ENCODE measurements at places on chromosomes 11 and 22.

DNA sequence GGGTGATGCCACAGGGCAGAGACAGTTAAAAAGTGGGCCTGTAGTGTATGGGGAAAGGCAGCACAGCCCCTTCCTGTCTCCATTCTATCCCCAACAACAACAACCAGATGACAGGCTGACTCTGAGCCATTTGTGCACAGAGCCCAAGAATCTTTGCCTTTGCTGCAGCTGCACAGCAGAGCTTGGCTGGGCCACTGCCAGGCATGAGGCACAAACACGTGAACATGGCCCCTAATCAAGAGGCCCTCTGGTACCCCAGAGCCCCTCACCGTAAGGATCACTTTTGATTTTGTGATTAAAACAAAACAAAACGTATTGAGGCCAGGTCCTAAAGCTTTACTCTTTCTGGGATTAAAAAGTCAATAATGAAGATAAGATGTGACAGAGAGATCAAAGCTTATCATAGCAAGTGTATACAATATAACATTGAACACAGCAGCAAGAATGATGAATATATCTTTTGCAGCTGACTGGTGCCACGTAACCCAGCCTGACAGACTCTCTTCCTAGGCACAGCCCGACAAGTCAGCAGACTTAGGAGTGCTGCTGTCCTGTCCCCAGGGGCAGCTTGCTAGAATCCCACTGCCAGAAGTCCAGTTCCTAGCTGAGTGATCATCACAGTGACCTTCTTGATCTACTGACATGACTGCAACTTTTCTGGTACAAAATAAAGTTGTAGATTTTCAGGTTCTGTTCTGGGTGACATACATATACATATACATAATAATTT lies 117.8 kb downstream of the SERGEF start:
- no peak for DNase-seq

DNA sequence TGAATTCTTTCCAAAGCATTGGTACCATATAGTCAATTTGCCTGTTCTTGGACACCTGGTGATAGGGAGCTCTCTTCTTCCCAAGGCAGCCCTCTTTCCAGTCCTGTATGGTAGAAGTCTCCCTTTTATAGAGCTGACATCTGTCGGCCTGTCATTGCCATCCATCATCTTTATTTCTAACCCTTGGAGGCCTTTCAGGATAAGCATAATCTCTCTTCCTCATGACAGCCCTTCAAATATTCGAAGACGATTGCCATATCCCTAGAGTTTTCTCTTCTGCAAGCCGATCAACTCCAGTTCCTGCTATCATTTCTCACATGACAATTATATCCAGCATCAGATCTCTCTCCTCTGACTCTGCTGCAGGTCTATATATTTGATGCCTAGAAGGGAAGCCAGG lies 32.7 kb upstream of the SYN3 start:
- no peak for DNase-seq

DNA sequence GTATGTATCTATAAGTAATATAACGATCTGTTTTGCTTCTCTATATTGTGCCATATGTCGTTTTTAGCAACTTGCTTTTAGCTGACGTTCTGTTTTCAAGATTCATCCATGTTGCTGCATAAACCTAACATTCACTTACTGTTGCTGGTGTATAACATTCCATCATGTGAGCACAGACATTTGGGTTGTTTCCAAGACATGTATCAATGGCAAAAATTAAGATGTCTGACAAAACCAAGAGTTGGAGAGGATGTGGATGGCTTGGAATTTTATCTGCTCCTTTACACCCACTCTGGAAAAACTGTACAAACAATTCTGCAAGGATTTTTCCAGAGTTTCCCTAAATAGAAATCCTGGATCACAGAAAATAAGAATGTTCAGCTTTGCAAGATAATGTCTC lies 40.9 kb downstream of the DGCR2 start:
- no peak for DNase-seq

DNA sequence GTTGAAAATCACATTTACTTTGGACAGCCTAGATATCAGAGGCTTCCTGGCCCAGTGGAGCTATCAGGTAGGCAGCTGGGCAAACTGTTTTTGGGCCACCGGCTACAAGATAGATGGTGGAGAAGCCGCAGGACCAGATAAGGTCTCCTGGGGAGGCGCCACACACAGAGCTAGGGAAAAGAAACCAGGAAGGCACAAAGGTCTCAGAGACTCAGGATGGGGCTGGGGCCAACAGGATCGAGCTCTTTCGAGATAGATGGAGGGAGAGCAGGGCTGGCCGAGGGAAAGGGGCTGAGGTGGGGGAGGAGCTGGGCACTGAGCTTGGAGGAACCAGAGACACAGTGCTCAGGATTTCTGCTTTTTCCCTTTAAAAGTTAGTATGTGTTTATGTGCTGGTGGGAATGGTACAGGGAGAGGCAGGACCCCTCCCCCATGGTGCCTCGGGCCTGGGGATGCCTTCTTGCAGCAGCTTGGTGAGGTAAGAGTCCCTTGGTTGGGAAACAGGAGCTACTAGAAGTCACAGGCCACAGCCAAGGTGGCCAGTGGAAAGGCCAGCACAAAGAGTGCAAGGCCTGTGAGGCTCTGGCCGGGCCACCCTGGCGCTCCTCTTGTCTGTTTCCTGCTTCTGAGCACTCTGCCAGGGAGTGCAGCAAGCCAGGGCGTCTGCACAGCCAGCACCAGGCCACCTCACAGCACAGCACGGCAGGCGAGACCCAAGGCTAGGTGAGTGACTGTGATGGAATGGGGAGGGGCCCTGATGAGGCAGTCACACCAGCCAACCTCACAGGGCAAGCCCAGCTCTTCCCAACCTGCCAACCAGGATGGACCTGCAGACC lies 11.5 kb upstream of the NAP1L4 start:
- DNase-seq, result no peak

DNA sequence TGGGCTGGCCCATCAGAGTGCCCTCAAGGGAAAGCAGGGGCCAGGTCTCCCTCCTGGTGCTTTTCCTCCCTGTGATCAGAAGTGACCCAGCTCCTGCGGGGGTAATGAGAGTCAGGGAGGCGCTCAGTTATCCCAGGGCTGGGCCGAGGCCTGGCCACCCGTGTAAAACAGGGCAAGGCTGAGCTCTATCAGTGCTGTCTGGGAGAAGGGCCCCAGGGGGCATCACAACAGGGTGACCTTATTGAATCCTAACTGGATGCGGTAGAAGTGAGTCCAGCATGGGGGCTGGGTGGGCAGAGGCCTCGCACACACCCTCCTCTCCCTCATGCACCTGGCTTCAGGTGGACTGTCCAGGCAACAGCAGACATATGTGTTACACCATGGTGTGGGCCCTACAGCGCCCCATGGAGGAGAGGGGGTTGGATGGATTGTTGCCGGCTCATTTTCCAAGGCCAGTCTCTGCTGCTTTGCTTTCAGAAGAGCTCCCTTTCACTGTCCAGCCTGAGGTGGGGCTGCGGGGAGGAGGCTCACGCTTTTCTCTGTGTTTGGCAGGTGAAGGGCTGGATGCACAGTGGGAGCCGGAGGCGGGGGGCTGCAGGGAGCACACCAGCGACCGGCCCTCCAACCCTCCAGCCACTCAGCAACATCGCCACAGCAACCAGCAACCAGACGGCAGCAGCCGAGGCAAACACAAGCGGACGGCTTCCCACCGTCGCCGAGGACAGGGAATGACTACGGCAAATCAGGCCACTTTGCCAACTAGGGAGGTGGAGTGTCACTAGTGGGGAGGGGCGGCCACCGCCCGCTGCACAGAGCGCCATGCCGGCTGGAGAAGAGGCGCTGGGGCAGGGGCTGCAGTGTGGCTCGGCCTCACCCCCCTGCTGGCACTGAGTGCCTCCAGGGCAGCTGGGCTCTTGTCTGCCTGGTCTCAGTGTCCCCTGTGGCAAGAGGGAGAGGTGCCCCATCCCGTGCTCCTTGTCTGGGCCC lies 24.7 kb downstream of the GNAZ start:
- DNase-seq, result no peak

- no peak for DNase-seq
Measured at GRCh38 chr11:72807792-72808191, 6.4 kb upstream of the ATG16L2 start.

Measured in SHP77 treated with DMSO at 0.1 percent for 48 hours (cell line).